Smooth muscle cell of bladder (primary cell): ENCODE measurements at places on chromosomes 7 and 10. TPM values are rescaled to one million over a fixed set of nuclear protein-coding genes. Genes with fewer than 3 reads are reported as not detected.

The SCART1 gene
- total RNA-seq, result 1.3 and 1.9 TPM in 2 replicates

The NKX2-3 gene
- total RNA-seq, result not detected in 2 replicates

The ZNF248 gene
- total RNA-seq, result 6.8 and 10.5 TPM in 2 replicates

The NPC1L1 gene
- total RNA-seq, result 0.09 and 0.14 TPM in 2 replicates

The WDR86 gene
- total RNA-seq, result 3.1 and 7.1 TPM in 2 replicates

The TMEM196 gene
- total RNA-seq, result not detected in 2 replicates

The CYP2C19 gene
- total RNA-seq, result not detected in 2 replicates

The TAF5 gene
- total RNA-seq, result 2.4 and 3.2 TPM in 2 replicates
